ENCODE measurements at places on chromosomes 13 and 19.

DNA sequence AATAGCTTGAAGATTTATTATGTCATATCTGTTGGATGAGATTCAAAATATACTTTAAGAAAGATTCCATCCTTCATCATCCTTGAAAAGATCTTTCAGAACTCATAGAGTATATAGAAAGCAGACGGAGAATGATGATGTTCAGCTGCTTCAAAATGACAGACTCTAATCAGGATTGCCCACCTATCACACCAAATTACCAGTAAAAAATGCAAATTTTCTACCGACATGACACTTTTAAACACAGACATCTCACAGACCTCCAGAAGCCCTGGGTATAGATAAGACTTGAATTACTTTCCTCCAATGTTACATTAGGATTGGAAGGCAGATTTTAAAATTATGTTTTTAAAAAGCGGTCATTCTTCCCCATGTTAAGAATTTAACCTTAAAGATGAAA lies 235.5 kb downstream of the GPC6 start:
- DNase-seq = no peak

GRCh38 chr19:44748426-44749254 lies at the start of gene BCL3:
Gene BCL3, plus strand, starts transcription at chr19:44748708. Its CDS starts 83 bp downstream, at chr19:44748791.
- no peak for DNase-seq

DNA sequence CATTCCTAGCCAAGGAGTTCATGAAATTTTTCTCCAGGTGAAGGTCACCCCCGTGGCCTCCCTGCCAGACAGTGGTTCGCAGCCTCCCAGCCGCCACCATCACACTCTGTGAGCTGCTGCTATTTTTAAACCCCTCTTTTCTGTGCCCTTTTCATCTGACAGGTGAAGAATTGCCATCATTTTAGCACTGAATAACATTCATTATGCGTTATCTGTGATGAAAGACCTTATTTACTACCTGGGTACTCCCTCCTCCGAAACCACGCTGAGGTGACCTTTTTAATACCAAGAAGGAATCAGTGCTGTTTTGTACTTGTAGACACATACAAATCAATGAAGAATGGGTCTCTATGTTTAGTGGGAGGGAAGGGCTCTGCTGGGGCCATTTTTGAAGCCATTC lies 148.9 kb upstream of the GPR12 start:
- DNase-seq = no peak

- no peak for DNase-seq
Observed at GRCh38 chr19:43470288-43470687, 4.9 kb upstream of the LYPD3 start.

DNA sequence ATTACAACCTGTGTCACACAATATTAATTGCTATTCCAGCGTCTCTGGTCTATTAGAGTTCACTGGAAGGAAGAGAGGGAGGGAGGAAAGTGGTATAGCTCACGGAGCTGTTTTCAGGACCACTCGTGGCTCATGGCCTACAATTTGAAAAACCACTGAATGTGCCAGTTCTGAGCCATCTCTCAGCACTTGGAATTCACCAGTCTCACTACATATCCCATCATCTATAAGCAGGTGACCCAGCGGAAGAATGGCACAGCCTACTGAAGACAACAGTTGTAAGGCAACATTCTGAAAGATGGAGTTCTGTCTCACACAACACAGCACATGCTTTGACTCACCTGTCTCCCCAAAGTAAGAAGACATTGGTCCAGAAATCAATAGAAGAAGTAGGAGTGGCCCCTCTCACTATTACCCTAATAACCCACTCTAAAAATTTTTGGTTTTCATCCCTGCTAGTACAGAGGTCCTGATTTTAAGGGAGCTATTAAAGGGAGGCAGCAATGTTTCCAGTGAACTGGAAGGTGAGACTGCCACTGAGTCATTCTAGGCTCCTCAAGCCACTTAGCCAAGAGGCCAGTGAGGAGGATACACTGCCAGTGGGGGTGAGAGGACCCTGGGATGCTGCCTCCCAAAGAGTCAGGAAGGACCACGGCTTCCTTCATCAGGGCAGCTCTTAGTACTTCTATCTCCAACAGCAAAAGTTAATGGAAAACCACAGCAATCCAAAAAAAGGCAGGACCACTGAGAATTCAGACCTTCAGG lies 50.0 kb upstream of the DOCK9 start:
- DNase-seq = no peak

- no peak for DNase-seq
Observed at GRCh38 chr19:3049089-3049488, 13.2 kb downstream of the TLE5 start.

- DNase-seq = no peak
Observed at GRCh38 chr13:20691616-20692015, 11.9 kb upstream of the IL17D start.

GRCh38 chr13:99174533-99175100 lies 26.0 kb upstream of the UBAC2 start:
- DNase-seq = no peak

GRCh38 chr19:48726556-48726955 lies 7.0 kb upstream of the MAMSTR start:
- DNase-seq = no peak

All from thymus (tissue), 14 donors.